ENCODE measurements at places on chromosomes 7 and 10.

GRCh38 chr7:132542895-132543294, 33.4 kb downstream of the PLXNA4 start:
- DNase-seq, result no peak

DNA sequence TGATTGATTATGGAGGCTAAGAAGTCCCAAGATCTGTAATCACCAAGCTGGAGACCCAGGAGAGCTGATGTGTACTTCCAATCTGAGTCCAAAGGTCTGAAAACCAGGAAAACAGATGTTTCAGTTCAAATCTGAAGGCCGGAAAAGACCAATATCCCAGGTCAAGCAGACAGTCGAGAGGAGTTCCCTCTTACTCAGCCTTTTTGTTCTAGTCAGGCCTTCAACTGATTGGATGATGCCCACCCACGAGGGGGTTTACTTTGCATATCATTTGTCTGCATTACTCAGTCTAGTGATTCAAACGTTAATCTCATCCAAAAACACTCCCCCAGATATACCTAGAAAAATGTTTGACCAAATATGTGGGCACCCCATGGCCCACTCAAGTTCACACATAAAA, 7.4 kb upstream of the ARID5B start:
- DNase-seq, result no peak

DNA sequence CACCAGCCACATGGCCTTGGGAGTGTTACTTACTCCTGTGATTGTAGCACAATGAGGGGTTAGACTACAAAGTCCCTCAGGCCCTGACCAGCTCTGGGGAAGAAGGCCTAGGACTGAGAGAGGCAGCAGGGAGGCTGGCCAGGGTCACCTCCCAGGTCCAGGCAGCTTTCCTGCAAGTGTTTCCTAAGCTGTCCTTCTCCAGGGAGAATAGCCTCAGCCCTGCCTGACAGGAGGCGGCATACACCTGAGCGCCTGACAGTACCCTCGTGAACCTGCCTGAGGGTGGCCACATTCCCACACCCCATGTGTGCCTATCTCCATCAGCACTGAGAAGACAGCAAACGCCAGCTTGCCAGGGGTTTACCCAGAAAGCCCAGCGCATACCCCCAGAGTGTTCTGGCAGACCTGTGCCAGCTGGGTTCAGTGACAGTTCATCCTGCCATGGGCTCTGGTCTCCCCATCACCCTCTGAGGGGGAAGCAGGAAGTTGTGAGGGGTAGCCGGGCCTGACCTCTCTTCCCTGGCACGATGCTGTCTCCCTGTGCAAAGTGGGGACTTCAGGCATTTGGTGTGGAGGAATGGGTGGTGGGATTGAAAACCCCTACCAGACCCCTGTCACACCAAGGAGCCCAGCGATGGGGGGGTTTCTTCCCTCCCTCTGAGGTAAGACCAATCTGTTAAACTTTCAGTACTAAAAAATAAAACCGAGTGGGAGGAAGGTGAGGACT, 56.3 kb upstream of the CAMK2B start:
- no peak for DNase-seq

DNA sequence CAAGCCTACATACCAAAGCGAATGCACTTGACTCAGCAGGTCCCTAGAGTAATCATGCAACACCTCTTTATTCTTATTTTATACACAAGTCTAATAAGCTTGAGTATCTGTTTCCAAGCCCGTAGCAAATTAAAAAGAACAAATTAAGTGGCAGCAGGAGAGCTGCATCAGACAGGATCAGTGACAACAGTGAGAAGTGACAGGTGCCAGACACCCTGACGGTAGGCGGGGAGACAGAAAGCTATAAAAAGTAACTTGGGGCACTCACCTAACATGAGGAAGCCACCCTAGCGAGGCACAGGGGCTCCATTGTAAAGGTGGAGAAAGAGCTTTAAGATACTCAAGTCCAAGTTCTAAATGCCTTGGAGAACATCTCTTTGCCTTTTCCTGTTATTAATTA, 174.2 kb downstream of the PLXNA4 start:
- DNase-seq, result no peak

- DNase-seq, result no peak
These were observed 139.5 kb downstream of the SEMA3E start for GRCh38 chr7:83509255-83510021.

- DNase-seq, result no peak
These were observed 92.8 kb downstream of the ZRANB1 start for GRCh38 chr10:125034675-125035074.

DNA sequence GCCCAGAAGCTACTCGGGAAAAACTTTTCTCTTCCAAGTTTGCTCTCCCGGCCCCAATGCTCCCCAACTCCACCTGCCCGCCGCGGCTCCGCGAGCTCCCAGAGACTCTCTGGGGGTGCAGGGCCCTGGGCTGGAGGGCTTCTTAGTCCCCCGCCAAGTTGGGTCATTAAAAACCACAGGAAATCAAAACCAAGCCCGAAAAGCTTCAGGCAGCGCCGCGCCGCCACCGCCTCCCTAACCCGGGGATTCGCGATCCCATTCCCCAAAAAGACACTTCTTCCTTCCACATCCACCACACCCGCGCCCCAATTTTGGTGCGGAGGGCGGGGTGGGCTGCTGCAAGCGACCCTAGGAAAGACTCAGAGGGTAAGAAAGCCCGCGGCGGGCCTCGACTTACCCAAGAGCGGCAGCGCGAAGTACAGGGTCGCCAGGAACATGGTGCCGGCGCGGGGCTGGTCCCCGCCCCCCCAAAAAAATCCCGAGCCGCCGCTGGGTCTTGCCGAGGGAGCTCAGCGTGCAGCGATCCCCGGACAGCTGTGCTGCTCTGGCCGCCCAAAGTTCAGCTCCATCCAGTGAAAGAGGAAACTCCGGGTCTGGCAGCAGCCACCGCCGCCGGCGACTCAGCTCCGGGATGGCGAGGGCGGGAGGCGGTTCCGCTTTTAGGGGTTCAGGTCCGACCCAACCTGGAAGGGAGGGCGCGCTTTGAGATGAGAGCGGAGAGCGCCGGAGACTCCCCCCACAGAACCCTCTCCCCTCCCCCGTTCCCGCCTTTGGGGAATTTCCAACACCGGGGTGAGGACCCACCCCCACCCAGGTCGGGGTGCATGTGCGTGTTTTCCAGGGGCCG, 1.2 kb downstream of the GFRA1 start:
- DNase-seq, result no peak

GRCh38 chr10:5959142-5959541, 18.2 kb downstream of the IL15RA start:
- no peak for DNase-seq

GRCh38 chr7:94047956-94048355, 43.8 kb upstream of the BET1 start:
- DNase-seq, result no peak

GRCh38 chr7:25611196-25611595, 382.9 kb upstream of the NPVF start:
- no peak for DNase-seq

DNA sequence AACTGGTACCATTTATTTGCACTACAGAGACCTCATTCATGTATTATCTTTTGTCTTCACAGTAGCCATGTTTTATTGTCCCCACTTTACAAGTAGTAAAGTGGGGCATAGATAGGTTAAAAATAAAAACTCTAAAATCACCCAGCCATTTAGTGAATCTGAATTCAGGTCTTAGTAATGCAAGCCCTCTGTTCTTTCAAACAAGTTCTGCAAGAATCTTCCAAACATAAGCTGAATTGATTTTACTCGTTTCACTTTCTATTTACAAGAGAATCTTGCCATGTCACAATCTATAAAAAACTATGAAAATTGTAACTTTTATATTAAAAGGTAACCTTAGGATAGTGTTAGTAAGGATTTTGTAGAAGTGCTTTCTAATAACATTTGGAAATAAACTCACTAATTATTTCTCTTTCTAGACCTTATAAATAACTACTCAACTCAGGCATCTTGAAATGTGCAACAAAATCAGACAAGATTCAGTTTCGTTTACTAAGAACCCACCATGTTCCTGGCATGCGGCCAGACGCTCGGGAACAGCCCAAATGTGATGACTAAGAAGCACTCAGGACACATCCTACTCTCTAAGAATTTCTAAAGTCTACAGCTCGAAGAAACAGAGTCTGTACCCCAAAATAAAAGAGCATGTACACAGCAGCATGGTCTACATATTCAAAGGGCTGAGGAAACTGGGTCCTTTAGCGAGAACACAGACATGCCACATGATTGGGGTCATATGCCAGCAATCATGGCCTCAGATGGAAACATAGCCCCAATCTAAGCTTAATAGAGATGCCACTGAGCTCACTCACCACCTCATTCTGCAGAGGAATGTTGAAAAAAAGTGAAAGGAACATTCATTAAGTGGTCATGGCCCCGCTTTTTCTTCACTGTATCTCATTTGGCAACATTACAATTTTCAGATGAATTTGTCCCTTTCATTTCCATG, 167.6 kb downstream of the AMPH start:
- DNase-seq, result no peak

GRCh38 chr10:1747590-1748157, 10.3 kb upstream of the ADARB2 start:
- DNase-seq, result no peak

DNA sequence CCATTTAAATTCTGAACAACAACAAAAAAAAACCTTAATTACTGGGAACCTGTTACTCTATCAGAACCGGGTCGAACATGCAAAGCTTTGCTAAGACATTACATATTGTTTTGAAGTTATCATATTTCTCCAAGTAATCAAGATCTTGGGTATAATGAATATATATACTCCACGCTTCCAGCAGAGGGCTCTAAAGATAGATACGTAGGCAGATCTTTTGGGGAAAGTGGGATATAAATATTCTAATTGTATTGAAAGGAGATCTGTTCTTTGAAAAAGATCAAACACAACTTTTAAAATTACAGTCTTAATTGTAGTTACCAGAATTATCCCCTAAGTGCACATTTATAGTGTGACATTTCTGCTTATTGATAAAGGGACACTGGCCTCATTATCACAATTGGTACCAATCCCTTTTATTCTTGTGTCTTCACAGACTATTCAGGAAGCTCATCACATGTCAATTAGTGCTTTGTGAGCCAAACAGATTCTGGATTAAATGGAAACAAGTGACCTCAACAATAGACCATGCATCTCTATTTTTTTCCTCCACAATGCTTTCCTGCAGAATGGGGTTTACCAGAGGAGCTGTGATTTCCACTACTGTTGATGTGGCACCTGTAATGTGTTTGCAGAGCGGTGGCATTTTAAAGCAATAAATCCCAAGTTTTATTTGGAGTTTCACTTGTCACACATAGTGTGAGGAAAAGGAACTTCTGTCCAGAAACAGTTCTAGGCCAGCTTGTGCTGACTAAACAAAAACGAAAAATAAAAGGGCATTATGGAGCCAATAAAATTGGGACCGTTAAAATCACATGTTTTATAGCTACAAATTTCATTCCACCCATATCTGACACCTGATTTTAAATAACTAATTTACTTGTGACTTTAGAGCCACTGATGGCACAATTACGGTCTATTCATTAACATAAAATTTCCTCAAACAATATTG, 122.4 kb downstream of the CTTNBP2 start:
- no peak for DNase-seq

DNA sequence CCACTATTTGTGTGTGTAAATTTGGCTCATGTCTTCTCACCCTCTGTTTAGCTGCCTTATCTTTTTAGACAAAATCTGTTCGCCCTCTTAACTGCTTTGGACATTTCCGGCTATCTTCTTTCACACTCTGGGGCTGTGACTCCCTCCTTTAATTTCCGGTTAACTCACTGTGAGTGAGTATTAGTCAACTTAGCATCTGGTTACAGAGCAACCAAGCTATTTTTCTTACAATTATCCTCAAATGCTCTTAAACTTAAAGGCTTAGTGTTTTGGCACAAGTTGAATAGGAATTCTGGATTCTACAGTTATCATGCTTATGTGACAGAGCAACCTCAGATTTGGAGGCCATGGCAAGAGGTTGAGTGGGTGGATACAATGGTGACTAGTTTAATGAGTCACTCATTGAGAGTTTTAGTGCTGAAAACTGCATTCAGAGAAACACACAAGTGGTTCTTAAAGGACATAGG, 177.6 kb upstream of the SEMA3A start:
- no peak for DNase-seq

DNA sequence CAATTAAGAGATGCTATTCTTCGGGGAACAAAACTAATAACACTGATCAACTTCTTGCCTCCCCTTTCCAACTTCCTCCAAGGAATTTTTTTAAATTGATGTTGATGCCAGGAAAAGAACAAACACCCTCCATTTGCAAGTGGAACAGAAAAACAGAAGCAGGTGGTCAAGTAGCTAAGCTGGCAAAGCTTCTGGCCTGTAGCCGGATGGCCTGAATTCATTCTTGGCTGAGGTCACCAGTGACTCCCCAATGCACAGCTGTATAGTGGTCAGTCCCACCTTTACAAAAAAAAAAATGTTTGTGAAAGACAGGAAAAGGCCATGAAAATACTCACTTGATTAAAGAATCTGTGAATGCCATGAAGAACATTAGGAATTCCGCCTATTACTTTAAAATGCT, 39.1 kb downstream of the DOCK4 start:
- DNase-seq, result peak; percentile 75

DNA sequence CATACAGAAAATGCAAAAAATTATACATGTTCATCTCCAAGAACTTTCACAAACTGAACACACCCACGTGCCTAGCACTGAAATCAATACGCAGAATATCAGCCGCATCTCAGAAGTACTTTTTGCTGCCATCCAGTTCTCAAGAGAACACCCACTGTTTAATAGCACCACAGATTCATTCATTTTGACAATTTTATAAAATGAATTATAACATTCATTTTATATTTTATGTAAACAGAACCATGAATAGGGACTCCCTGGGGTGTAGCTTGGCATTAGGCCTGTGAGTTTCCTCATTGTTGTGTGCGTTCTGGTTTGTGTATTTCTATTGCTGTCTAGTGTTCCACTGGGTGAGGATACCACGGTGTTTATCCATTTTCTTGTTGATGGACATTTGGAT, 77.3 kb upstream of the PIP4K2A start:
- DNase-seq, result no peak

GRCh38 chr7:136336932-136337331, 359.8 kb upstream of the MTPN start:
- DNase-seq, result no peak

DNA sequence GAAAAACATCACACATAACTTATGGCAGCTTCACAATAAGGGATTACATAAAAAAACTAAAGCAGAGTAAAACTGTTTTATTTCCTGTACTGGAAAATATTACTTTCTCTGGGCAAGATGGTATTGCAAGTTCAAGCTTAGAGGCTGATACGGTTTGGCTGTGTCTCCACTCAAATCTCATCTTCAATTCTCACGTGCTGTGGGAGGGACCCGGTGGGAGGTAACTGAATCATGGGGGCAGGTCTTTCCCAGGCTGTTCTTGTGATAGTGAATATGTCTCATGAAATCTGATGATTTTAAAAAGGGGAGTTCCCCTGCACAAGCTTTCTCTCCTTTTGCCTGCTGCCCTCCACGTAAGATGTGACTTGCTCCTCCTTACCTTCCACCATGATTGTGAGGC, 5.1 kb upstream of the LRRC27 start:
- no peak for DNase-seq

Measured in DMS 273 treated with DMSO at 0.1 percent for 48 hours (cell line).